ENCODE measurements at places on chromosomes 2 and 18.

DNA sequence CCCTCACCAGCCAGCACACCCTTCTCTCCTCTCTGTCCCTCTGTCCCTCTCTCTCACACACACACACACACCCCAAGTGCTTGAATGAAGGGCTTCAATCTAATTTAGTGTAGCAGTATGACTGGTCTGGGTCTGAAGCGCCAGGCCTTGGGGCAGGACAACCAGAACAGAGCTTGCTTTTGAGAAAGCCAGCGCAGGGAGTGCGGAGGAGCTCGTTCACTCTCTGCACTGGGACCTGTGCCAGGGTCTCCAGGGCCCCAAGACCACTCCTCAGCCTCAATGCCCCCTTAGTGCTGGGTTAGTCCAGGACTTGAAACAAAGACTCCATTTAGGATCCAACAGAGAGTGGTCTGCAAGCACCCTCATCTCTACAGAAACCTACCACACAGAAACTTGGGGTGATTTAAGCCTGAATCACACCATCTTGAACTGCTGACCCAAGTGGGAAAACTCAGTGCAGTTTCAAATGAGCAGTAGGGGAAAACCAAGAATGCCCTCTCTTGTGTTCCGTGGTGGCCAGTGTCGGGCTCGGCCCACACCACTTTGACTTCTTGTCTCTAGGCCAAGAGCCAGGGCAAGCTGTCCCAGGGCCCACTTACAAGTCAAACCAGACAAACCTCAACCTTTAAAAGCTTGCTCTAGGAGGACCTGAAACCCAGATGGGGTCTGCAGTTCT lies 66.6 kb upstream of the WIPF1 start:
- no peak for DNase-seq

GRCh38 chr2:95291222-95291621 lies 5.9 kb upstream of the KCNIP3 start:
- no peak for DNase-seq

GRCh38 chr2:125959047-125959446 lies 696.9 kb upstream of the GYPC start:
- no peak for DNase-seq

DNA sequence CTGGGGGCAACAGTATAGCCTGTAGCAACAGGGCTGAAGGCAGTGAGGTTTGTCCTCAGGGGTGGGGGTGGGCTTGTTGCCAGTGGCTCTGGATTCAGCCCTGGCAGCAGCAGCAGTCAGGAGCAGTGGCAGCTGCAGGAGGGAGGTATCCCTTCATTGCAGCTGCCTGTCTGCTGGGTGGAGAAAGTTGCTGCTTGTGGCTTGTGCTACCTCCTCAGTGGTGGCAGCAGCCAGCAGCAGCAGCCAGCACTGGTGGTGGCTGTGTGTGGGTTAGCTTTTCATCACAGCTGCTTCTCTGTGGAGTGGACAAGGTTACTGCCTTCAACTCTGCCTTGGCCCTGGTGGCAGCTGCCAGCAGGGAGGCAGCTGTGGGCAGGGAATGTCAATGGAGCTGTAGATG lies 94.9 kb downstream of the ARL6IP6 start:
- DNase-seq: no peak

DNA sequence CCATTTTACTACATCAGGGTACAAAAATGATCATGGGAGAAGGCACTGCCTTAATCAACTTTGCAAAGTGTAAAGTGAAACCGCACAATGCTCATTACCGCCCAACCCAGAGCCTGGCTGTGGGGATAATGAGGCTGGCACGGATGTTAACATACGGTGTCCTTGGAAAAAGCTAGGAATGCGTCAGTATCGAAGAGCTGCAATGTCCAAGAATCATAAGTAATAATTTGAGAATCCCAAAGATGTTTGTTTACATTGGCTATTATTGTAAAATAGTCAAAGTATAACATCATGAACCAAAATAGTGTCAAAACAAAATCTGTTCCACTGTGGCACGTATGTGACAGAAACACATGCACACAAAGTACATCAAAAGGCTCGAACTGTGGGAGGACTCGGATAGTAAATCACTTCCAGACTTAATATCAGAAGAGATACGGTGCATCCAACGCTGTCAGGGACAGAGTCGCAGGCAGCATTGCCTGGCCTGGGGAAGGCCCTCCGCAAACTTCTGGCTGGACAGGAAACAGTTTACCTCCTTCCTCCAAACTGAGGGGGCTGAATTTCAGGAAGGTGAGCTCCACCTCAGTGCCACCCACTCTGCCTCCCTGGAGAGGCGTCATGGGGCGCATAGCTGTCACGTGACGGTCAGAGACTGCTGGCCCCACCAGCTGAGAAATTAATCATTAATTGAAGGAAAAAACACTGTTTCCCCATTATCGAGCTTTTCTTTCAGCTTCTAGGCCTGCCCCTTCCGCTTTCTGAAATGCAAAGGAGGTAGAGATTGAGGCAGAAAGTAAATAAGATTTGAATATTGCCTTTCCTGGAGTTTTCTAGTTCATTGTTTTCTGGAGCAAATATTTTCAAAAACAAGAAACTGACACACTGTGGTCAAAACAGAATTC lies 1.8 kb upstream of the ID2 start:
- no peak for DNase-seq

DNA sequence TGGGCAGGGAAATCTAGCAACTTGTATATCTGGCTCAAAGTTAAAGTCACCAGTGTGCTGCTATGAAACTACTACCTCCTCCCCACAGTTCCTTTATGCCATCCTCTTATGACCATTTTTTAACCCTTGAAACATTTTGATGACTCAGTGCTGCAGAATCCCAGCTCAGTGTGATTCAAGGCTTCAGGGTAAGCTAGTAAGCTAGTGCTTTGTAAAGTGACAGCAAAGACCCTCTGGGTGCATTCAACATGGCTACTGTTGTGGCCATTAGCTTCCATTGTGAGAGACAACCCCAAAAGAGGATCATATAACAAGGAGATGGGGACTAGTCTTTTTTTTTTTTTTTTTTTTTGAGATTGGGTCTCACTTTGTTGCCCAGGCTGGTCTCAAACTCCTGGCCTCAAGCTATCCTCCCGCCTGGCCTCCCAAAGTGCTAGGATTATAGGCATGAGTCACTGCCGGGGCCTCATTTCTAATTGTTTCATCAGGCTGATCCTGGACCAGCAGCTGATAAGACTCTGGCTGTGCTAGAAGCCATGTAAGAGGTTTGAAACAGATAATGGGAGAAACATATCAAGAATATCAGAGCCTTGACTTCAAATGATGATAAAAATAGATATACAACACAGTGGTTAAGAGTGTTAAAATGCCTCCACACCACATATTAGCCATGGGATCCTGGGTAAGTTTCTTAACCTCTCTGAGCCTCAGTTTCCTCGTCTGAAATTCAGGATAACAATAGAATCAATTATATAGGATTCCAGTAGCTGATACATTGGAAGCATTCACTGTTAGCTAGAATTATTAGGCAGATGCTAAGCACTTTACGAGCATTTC lies 65.7 kb upstream of the RTN4 start:
- no peak for DNase-seq

GRCh38 chr2:14843507-14844204 lies 211.1 kb downstream of the LRATD1 start:
- no peak for DNase-seq

GRCh38 chr2:159549234-159549633 lies 67.1 kb downstream of the BAZ2B start:
- DNase-seq: no peak

DNA sequence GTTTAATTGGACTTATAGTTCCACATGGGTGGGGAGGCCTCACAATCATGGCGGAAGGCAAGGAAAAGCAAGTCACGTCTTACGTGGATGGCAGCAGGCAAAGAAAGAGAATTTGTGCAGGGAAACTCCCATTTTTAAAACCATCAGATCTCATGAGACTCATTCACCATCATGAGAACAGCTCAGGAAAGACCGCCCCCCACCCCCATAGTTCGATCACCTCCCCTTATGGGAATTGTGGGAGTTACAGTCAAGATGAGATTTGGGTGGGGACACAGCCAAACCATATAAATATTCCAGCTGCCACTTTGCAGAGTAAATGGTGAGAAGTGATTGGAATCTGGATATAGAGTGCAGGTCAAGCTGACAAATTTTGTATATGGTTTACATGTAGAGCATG lies 187.4 kb downstream of the ARL4C start:
- no peak for DNase-seq

DNA sequence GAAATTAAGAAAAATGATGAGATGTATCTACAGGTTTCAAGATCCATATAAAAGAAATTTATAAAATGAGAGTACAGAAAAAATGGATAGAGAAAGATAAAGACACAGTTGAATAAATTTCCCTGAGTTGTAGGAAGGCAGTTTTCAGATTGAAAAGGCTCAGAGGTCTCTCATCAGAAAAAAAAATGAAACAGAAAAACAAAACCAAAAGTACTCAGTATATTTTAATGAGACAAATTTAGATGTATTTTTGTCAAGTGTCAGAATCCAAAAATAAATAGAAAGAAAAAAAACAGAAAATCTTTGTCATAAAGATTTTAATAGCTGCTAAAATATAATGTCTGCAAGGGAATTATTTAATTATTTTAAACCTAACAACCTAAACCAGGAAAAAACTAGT lies 520.5 kb downstream of the KCNJ3 start:
- no peak for DNase-seq

GRCh38 chr2:47311764-47312490 lies 91.0 kb upstream of the MSH2 start:
- no peak for DNase-seq

- DNase-seq: no peak
Observed at GRCh38 chr2:60152226-60152833, 401.1 kb downstream of the BCL11A start.

GRCh38 chr2:231604685-231605606 lies 12.3 kb downstream of the TEX44 start:
- peak; percentile 91 for DNase-seq

GRCh38 chr2:157875641-157876065 lies 477 bp downstream of the ACVR1 start:
- DNase-seq: no peak

Measured in skeletal muscle cell (primary cell).